ENCODE measurements at places on chromosomes 6 and 20.

DNA sequence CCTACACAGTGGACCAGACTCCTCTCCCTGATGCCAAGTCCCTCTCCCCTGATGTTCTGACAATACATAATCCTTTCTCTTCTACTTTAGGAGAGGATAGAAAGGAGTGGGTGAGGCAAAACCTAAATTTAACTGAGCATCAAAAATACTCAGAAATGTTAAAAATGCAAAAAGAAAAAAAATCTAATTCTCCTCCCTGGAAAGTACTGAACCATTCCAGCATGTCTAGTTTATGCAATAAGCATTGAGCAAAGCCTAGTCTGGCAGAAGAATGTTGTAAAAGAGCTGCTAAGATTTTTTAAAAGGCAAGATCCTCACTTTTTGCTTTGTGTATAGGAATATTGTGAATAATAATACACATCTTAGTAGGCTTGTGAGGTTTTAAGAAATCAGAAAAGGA, 116.6 kb upstream of the STXBP5 start:
- no peak for DNase-seq

DNA sequence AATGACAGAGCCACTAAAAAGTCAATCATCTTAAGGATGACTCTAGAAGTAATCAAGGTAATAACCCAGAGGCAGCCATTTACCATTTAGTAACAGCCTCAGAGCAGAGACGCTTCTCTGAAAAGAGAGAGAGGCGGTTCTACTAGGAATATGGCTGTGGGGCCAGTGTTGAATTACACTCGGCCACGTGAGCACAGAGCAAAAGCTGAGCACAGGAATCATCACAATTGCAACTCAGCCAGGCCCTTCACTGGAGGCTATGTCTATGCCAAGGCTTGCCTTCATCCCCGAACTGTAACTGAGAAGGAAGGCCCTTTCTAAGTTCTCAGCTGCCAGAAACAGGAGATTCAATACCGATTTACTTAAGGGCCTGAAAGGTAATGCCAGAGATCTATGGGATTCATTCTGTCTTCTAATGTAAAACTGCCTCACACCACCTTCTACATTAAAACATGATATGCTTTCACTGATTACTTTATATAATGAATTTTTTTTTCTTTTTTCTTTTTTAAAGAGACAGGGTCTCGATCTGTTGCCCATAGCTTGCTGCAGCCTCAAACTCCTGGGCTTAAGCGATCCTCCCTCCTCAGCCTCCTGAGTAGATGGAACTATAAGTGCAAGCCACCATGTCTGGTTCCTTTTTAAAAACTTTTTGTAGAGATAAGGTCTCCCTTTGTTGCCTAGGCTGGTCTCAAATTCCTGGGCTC, 67.6 kb downstream of the NUDT3 start:
- no peak for DNase-seq

DNA sequence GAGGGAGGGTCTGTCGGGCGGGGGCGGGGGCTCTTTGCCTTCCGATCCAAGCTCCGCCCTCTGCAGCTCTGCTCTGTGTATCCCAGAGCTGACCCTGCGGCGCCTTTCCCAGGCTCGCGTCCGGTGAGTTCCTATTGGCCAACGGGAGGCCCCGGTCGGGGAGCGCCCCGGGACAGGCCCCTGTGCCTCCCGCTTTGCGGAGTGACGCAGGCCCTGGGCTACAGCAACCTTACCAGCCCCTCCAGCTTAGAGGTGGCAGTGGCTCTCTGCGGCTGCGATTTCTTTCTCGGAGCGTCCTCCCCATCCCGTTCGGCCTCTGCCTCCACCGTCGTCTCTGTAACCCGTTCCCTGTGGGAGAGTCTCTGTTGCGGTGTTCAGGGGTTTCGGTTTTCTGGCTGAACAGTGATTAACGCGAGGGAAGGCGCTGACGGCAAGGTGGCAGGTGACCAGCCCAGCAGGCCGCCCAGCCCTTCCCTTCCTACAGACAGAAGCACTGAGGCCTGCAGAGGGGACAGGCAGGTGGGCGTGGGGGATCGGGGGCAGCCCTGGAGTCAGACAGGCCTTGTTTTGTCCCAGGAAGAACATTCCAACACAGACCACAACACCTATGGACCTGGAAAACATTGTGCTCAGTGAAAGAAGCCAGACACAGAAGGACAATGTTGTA, 18.1 kb upstream of the CEBPB start:
- DNase-seq = no peak

GRCh38 chr20:47428164-47428563, 71.7 kb upstream of the ZMYND8 start:
- DNase-seq = no peak

DNA sequence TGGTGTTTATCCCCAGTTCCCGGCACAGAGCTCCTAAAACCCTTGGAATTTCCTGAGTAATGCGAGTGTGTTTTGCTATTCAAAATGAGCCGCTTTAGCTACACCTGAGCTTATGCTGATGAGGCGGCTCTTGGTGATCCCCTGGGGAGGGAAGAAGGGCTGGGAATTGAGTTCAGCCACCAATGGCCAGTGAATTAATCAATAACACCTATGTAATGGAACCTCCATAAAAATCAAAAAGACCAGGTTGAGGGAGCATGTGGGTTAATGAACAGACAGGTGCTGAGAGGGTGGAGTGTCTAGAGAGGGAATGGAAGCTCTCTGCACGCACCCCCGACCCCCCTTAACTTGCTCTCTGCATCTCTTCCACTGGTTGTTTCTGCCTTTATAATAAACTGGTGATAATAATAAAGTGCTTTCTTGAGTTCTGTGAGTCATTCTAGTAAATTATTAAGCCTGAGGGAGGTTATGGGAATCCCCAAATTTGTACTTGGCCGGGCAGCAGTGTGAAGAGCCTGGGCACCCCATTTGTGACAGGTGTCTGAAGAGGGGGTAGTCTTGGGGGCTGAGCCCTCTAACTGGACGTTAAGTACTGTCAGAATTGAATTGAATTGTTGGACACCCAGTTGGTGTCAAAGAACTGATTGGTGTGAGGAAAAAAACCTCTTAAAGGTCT, 24.6 kb upstream of the SERPINB1 start:
- no peak for DNase-seq

GRCh38 chr6:5521322-5521721, 260.0 kb downstream of the FARS2 start:
- DNase-seq = no peak

DNA sequence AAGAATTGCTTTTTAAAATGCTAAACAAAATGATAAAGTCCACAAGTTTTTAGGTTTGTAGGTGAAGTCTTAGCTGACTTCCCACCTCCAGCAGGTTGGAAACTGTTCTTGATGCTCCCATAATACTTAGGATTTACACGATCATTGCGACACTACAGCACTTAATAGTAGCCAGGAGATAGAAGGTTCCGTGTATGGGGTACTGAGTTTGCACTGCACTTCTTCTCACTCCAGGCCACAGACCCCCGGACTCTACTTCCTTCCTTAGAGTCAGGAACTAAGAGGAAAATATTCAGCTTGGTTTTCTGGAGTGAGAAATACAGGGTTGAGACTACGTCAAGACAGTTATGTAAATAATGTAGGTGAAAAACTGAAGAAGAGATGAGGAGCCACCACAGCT, 56.1 kb upstream of the SGK1 start:
- no peak for DNase-seq

GRCh38 chr6:10098756-10099528, 315.9 kb downstream of the TFAP2A start:
- DNase-seq = no peak

DNA sequence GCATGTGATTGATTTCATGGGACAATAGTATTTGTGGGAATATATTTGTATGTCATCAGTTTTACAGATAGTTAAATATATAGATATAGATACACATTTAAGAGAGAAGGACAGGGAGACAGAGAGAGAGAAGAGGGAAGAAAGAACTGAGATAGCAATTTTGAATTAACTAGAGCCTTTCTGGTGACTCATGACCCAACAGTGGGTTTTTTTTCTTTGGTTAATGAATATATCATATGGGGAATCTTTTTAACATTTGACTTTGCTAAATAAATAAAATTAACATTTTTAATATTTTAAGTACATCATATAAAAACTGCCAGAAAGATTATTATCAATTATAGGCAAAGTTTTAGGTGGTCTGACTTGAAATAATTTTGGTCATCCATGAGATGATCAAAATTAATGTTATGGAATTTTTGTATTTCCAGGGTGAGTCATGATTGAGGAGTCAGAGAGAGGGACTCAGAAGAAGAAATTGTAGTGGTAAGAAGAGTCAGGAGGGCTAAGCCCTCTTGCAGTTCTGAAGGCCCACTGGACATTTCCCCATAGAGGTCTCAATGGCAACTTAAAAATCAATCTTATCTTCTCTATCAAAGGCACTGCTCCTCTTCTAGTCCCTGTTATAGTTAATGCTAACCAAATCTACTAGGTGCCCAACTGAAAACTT, 508.1 kb upstream of the MAP3K7 start:
- DNase-seq = no peak

DNA sequence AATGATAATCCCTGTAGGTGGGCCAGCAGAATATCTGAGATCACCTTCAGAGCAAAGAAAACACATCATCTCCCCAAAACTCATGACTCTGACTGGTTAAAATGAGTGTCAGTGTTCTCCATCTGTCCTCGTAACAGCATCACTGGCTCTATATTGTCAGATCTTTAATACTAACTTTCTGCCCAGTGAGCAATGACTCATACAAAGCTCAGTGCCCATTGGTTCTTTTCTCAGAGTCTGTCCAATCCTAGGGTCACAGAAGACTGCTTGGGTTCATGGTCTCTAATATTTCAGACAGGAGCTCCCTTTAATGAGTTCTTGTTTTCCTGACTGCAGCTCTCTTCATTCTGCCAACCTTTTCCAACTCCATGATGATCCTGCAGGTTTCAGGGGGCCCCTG, 36.4 kb downstream of the HLA-DPB1 start:
- DNase-seq = peak; percentile 17

DNA sequence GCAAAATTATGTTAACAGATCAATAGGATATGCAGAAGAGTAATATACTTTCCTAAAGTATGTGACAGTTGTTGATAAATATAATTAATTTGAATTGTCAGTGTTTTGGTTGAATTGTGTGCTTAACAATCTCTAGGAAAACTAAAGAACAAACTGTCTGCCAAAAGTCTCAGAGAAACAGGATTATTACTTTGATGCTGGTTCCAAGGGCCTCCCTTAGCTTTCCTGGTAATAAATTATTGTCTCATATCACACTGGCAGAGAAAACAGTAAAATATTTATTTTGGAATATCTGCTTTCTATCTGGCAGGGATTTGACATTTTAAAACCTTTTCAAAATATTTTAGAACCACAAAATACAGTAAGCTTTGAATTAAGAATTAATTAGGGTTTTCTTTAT, 40.1 kb upstream of the CARMIL1 start:
- no peak for DNase-seq

- no peak for DNase-seq
Measured at GRCh38 chr6:42984924-42985475, 630 bp downstream of the PPP2R5D start.

- DNase-seq = peak; percentile 59
Measured at GRCh38 chr6:27138406-27138805, 109.1 kb upstream of the PRSS16 start.

GRCh38 chr6:101281266-101281665, 112.2 kb upstream of the GRIK2 start:
- no peak for DNase-seq

- DNase-seq = no peak
Measured at GRCh38 chr6:85127696-85128243, 322.1 kb upstream of the NT5E start.

GRCh38 chr6:39518221-39518620, 195.7 kb upstream of the KCNK16 start:
- no peak for DNase-seq

GRCh38 chr6:16374016-16374415, 135.6 kb downstream of the GMPR start:
- DNase-seq = no peak

GRCh38 chr20:49297605-49298530, 20.0 kb upstream of the ZNFX1 start:
- DNase-seq = no peak

DNA sequence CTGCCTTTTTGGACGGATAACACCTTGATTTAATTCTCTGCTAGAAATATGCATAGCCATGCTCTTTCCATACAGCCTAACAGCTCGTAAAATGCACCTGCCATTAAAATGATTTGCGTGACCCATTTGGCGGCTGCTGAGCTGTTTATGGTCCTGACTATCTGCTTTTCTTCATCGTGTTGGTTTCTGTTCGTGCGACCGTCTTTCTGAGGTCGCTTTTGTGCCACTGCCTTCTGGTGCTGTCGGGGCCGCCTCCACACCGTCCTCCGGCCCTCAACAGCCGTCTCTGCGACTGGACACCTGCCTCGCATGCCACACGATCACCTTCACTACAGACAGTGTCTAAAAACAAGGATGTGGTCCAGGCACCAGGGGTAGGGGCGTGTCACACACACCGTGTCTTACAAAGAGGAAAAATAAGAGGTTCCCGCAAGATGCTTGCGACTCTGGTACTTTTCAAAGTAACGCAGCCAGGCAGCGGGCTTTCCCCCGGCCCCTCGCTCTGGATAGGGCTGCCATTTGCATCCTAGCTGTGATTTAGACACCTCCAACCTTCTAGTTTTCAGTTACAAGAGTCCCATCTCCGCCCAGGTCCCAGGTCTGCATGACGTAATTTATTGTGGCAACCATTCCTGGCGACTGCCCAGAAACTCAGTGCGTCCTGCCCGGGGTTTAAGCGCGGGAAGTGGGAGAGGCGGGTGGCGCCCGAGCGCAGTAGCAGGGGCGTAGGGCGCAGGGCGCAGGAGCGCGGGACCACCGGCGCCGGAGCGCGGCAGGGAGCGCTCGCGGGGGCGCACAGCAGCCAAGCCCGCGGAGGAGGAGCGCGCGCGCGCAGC, at the start of gene STMND1:
TSS of gene STMND1 (plus strand) at position 629 of the 836 bp plus-strand sequence. CDS start 208 bp downstream, outside the sequence.
- DNase-seq = no peak

- no peak for DNase-seq
Measured at GRCh38 chr20:24066076-24066700, 77.6 kb upstream of the GGTLC1 start.

DNA sequence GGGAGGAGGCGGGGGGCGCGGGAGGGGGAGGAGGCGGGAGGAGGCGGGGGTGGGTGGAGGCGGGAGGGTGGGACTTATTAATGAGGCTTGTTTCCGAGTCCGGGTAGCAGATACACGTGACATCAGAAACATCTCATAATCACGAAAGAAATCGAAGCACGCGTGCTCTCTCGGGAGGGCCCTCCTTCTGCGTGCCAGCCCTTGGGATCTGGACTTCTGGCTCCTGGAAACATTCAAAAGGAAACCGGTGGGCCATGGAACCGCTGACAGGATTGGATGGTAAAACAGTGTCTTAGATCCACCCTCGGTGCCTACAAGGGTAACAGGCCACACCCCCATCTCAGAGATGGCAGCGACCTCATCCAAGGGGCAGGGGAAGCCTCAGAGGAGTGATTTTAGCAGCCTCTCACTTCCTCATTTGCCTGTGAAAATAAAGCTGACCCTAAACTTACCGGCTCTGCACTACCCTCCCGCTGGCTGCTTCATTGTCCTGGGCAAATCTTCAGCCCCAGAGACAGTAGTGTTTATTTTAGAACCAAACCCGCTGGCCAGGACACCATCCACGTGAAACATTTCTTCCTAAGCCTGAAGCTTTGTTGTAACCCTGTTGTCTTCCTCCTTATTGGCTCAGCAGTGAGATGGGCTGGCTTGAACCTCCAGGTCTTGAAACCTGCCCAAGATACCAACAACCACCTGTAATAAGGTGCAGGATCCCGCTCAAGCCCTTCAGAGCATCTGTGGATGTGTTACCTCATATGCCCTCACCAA, 97.5 kb downstream of the PSMG4 start:
- DNase-seq = peak; percentile 73

- no peak for DNase-seq
Measured at GRCh38 chr6:129645106-129645829, 64.7 kb downstream of the ARHGAP18 start.

GRCh38 chr20:13142143-13142542, 78.9 kb upstream of the ISM1 start:
- no peak for DNase-seq

Measured in hematopoietic multipotent progenitor cell treated with erythropoietin and hydrocortisone succinate and interleukin-3 and kit ligand, for 15 days (in vitro differentiated cells).